ENCODE measurements at places on chromosomes 6 and 20.

- no peak for DNase-seq
Measured at GRCh38 chr20:10982692-10983091, 308.9 kb upstream of the JAG1 start.

DNA sequence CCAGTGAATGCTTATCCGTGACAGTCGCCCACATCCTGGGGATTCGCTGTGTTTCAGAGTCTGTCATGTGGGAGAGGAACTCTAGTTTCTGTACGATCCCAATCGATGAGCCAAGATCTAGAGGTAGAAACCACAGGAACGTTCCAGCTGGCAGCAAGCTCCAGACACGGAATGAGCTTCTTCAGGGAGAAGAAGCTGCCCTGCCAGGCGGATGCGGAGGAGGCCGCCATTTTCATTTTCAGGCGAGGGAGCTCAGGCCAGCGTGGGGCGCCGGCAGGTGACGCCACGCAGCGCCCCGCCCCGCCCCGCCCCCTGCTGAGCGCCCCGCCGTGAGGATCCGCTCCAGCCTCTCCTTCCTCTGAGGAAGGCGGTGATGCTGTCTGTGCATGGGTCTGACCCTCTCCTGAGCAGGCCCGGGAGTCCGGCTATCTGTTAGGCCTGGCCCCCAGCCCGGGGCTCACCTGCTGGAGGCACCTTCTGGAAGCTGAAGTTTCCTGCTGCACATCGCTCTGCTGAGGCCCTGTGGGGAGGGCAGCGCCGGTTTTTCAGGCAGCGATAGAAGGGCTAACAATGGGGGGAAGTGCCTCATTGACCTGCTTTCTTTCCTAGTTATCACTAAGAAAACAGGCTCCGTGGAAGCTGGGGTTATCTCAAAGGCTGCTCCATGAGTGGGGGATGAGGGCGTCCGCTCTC lies 147.5 kb downstream of the ERMARD start:
- DNase-seq, result no peak

- DNase-seq, result no peak
Measured at GRCh38 chr6:139198529-139199288, 63.8 kb downstream of the HECA start.

DNA sequence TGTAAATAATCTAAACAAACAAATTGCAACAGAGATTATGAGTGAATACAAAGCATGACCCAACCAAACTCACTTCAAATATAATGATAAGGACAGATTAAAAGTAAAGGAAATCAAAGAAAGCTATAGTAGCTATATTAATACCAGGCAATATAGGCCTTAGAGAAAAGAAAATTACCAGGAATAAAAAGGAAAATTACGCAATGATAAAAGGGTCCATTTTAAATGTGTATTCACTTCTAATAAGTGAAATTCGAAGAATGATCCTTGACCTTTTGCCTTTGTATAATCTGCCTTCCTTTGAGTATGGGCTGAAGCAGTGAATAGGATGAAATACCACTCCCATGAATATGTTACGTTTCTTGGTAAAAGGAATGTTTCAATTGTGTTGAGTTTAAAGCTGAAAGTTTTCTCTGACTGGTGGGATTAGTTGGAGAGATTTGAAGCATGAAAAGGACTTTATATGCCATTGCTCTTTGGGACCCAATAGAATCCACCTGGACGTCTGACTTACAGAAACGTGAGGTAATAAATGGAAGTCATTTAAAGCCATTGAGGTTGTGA lies 91.9 kb upstream of the HMGCLL1 start:
- no peak for DNase-seq

DNA sequence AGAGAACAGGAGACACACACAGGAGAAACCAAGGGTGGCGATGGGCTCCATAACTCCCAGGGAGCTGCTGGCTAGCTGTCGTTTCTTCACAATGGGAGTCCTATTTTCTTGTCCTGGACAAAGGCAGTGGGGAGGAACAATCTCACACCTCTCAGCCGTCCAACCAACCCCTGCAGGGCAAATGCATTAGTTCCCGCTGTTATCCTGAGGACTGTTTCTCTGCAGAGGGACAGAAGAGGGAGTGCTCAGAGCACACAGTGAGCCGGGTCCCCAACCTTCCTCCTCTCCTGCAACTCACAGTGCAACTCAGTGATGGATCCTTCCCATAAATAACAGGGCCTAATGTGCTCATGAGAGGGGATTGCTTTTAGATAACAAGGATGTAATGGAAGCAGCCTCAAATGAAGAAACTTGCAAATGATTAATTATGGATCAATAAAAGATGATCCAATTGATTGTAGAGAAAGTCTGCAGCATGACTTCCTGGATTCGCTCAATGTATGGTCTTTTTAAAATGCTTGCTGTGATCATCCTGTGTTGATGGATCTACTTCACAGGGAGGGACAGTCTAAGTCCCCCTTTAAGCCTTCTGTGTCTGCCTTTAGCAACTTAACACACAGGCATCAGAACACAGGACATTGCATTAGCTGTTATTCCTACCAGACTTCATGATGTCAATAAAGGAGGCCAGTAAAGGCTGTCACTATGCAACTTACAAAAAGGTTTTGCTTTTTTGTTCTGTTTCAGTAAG lies 453.4 kb upstream of the AGPAT4 start:
- DNase-seq, result no peak

All from CD4-positive, alpha-beta T cell treated with Interleukin-4 for 1 hour (primary cell).